Activated CD4-positive, alpha-beta T cell treated with anti-CD3 and anti-CD28 coated beads, Interleukin-2, amount 50 U/mL, for 48 hours (primary cell): ENCODE measurements at places on chromosomes 3 and 15.

GRCh38 chr3:124962403-124962940, 27.9 kb upstream of the MUC13 start:
- DNase-seq: no peak

GRCh38 chr3:180059356-180059755, 22.6 kb upstream of the PEX5L start:
- DNase-seq: no peak

DNA sequence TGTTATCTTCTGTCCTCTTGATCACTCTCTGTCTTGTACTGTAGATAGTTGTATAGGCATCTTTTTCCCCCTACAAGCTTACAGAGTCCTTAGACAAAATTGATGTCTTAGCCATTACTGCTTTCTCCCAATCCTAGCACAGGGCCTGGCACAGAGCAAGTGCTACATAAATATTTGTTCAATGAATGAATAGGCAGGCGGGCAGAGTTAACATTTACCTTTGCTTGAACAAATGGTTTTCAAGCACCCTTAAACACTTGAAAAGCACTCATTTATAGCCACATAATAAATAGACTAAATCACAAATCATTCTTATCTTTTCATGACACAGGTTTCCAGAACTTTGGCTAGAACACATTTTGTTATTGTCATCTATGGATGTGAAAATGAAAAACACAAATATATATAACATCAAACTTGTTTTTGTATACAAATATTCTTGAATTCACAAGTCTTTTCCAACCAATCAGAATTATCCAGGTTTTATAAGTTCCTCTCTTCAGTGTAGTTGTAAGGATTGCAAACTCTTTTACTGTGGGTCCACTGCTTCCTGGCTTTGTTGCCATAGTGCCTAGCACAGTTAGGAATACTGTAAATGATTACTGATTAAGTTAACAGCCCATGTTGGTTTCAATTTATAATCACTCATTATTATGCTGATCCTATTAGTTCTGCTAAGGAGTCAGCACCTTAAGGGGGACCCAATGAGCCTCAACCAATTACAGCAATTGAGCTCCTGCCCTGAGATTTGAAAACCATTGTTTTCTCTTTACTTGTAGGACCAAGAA, 61.9 kb downstream of the ISL2 start:
- DNase-seq: no peak

GRCh38 chr3:193948459-193948858, 187.5 kb upstream of the HES1 start:
- no peak for DNase-seq

- DNase-seq: peak; percentile 17
These were observed 2.3 kb upstream of the SHC4 start for GRCh38 chr15:48965972-48966371.
